NCI-H510A treated with DMSO at 0.1 percent for 48 hours (cell line): ENCODE measurements at places on chromosomes 12 and 14.

DNA sequence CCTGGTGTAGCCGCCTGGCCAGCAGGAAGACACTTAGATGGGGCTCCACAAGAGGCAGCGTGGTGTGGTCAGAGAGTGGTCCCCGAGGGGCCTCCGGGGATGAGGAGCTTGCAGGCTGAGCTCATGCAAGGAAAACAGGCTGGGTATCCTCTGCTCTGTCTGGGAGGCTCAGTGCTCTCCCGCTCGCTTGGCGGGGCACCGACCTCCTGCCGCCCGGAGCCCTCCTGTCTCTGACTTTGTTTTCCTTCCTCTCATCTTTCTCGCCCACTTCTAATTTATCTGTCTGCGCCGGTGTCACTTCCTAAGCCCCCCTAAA is 31.3 kb upstream of the DLK1 start:
- DNase-seq: no peak

DNA sequence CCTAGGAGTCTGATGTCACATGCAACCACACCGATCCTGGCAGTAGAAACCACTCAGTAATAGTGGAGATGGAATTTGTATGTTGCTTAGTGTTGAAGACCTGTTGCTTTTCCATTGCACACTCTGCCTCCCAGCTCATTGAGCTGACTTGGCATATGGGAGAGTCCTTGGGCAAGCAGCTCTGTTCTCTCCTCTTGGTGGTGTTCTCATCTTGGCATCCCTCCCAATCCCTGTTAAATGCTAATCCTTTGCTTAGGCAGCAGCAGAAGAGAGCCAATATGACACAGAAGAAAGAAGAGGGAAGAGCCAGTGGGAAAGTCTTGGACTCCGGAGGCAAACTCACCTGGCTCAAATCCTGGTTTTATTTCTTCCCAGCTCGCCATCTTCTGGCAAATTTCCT is 178.0 kb upstream of the CAND1 start:
- no peak for DNase-seq

GRCh38 chr12:117832459-117833457 is 136.0 kb downstream of the KSR2 start:
- no peak for DNase-seq

GRCh38 chr12:132783917-132784531 is 22.4 kb upstream of the ANKLE2 start:
- DNase-seq: no peak

DNA sequence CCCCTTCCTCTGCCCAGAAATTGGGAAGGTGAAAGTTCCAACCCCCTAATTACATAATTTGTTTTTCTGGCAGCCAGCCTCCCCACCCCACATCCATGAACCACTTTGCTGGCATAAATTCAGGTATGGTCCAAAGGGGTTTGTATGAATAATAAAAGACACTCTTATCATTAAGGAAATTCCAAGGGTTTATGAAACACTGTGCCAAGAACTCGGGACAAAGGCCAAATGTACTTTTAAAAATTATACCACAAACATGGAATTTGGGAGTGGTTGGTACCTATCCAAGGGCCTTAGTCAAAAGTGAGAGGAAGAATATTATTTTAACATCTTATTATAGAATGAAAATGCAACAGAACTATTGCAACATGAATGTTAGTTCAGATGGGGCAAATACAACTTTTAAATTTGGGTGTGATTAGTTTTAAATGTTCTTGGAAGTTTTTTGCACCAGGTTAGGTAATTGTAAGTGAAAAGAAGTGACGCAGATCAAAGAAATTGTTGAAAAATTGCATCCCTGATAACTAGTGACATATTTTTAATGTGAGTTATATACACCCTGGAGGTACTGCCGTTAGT is 217.8 kb downstream of the TMEM117 start:
- DNase-seq: no peak

DNA sequence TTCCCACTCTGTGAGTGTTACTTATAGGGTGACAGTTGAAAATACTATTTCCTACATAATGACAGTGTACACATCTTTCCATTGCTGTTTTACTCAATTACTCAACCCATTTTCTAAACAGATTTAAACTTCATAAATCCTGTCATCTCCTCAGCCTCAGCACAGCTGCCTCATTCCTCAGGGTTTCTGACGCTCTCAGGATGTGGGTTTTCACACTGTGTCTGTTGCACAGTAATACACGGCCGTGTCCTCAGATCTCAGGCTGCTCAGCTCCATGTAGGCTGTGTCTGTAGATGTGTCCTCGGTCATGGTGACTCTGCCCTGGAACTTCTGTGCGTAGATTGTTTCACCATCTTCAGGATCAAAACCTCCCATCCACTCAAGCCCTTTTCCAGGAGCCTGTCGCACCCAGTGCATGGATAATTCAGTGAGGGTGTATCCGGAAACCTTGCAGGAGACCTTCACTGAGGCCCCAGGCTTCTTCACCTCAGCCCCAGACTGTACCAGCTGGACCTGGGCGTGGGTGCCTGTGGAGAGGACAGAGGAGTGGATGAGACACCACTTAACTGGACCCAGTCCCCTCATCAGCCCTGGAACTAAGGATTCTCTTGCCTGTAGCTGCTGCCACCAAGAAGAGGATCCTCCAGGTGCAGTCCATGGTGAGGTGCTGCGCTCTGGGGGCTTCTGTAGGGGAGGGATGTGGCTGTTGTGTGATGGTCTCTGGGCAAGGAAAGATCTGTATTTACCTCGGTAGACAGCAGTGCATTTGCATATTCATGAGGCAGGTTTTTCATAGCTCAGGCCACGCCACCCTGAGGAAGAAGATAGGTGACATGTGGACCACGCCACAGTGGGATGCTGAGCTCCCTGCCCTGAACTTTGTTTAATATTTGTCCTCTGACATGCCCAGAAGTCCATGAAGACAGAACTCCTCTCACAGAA is 750.2 kb downstream of the TMEM121 start:
- DNase-seq: no peak

DNA sequence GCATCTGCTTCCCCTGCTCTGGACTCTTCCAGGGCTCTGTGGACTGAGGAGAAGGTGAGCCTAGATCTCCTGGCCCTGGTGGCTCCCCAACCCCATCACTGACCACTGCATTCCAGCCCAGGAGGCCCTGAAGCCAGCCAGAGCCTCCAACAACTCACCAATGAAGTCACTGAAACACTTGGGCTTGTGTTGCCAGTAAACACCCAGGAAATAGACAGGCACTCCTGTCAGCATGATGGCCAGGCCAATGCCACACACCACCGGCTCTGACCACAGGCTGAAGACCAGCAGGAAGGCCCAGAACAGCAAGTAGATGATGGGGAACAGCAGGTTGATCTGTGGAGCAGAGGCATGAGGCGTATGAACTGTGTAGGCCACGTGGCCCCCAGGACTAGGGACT is 8.8 kb upstream of the CEBPE start:
- no peak for DNase-seq

GRCh38 chr12:93857991-93858447 is 180.8 kb downstream of the CRADD start:
- DNase-seq: no peak

- DNase-seq: no peak
These were observed 38.6 kb upstream of the TPH2 start for GRCh38 chr12:71900091-71900490.

DNA sequence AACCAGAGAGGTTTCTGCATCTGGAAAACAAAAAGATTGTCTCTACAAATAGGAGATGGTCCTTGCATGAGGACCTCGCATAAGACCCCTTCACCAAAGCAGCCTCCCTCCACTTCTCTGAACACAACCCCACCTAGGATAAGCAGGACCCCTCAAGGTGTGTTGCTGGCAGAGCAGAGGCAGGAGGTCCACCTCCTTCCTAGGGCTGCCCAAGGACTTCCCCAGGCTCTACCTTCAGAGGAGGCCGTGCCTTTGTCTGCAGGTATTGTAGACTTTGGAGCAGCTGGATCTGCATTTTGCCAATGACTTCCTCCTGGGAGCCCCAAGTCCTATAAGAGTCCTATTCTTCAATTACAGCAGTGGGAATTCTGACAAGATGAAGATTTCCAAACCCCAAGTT is 67.3 kb upstream of the TSPAN11 start:
- DNase-seq: no peak

DNA sequence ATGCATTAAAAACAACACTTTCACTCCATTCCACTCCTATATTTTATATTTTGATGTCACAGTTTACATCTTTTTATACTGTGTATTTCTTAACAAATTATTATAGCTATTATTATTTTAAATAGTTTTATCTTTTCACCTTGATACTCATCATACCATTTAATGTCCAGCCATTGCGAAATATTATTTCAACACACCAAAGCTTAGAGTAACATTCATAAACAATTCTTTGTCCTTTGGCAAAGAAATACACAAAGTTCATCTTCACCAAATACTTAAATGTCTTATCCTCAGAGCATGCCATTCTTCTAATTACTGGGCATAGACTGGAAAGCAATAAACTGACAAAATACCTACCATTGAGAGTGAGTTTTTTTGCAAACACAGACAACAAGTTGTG is 1963.4 kb upstream of the FLRT2 start:
- DNase-seq: no peak

DNA sequence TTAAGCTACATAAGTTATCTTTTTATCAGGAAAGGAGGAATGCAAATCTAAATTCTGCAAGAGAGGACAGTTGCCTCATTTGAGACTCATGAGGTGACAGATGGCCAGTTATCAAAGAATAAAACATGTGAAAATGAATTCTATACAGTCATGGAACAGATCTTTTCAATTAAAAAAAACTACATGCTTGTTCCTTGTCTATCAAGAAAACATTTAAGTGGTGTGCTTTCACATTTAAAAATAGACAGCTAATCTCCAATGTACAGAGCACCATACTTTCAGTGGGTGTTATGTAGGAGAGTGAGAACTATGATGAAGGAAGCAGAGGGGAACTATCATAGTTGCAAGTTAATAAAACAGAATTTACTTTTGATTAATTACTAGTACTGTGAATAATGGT is 76.7 kb upstream of the TTC7B start:
- no peak for DNase-seq

GRCh38 chr12:82930301-82930700 is 243.6 kb downstream of the TMTC2 start:
- DNase-seq: no peak

DNA sequence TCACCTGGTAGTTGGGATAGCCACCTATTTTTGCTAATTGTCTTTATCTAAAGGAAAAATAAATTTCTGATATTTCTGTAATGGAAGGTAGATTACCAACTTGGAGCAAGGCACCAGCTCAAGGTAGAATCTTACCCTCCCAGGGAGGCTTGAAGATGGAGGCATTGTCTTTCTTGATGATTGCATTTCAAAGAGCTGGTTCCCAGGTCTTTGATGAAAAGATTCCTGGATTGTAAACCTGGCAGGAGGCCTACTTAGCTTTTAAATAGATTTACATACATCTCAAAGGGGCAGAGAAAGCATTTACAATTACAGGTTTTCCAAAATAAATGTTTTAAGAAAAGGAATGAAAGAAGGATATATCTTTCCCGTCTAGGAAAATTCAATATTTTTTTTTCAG is 729.2 kb downstream of the LRFN5 start:
- DNase-seq: no peak

- DNase-seq: no peak
These were observed 2.3 kb downstream of the MCRS1 start for GRCh38 chr12:49565406-49566265.

GRCh38 chr12:22715254-22715653 is 90.3 kb downstream of the ETNK1 start:
- no peak for DNase-seq

DNA sequence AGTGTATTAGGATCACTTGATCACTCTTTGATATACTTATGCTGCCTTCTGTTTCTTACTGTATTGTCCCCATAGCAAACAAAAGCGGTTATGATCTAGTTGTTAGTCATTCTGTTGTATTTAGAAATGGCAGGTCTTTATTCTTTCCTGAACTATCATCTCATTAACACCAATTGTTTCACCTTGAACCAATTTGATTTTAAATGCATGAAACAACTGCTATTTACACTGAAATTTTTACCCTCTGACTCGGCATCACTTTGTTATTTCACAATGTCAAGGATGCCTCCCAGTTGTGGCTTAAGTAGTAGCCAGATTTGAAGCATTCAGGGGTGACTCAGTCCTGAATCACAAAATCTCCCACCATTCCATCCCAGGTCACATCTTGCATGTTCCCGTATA is 303.5 kb downstream of the EGLN3 start:
- DNase-seq: no peak

DNA sequence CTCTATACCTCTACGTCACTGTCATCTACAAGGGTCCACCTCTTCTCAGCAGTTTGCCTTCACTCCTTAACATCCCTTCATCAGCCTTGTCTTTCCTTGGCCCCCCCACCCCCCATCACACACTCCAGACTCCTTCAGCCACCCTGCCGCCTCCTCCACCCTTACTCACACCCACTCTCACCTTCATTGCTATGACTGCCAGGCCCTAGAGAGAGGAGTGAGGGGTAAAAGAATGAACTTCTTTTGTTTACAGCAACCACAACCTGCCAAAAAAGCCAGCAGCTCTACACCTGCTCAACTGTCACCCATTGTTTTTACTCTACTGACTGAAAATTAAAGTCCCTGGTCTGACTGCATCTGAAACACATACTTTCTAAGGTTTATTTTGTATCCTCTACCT is 112.8 kb downstream of the DUSP6 start:
- DNase-seq: no peak

GRCh38 chr14:104001003-104001402 is 58.7 kb upstream of the RD3L start:
- no peak for DNase-seq

- no peak for DNase-seq
These were observed 34.0 kb downstream of the GRIN2B start for GRCh38 chr12:13947276-13947946.

DNA sequence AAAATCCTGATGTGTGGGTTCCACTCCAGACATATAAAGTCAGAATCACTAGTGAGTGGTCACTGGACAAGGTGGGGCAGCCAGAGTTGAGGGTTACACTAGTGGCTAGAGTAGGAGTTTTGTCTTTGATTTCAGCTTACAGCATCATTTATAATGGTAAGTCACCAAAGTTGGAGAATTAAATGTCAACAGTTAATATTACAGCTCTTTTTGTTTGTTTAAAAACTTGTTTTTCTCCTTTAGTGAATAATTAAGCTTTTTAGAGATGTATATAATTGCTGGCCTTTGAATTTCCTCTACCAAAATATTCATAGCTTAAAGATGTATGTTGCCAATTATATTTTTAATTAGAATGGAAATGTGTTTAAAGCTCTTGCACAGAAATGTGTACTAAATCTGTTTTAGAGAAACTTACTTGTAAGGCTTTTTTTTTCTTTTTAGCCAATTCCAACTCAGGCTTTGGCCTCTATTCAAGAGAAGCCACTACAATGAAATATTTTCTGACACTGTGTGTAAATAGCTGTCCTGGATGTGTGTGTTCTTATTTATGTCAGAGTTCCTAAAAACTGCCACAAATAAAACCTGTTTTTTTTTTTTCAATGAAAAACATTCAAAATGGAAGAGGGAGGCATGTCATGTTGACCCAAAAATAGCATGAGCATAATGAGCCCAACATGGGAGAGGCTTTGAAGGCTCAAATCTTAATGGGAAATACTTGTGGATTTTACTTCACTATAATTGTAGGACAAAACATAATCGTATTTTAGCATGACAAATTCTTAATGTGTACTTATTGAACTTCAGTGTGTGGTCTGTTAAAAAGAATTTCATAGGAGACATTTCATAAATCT is 92.2 kb downstream of the TBC1D30 start:
- no peak for DNase-seq

GRCh38 chr12:48017496-48017895 is 13.2 kb upstream of the COL2A1 start:
- no peak for DNase-seq

GRCh38 chr12:78236264-78236663 is 405.6 kb downstream of the NAV3 start:
- no peak for DNase-seq
